ENCODE measurements at places on chromosomes 4 and X. TPM values are rescaled to one million over a fixed set of nuclear protein-coding genes. Genes with fewer than 3 reads are reported as not detected.

- no peak for DNase-seq
Observed at GRCh38 chr4:151629097-151629783, 131.6 kb downstream of the GATB start.

DNA sequence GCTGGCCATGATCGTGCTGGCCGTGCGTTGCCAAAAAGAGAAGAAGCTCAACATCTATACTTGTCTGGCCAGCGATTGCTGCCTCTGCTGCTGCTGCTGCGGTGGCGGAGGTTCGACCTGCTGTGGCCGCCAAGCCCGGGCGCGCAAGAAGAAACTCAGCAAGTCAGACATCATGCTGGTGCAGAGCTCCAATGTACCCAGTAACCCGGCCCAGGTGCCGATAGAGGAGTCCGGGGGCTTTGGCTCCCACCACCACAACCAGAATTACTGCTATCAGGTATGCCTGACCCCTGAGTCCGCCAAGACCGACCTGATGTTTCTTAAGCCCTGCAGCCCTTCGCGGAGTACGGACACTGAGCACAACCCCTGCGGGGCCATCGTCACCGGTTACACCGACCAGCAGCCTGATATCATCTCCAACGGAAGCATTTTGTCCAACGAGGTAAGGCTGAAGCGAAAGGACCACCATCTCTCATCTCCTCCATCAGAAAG, 3.3 kb downstream of the PCDH10 start:
- DNase-seq: no peak

DNA sequence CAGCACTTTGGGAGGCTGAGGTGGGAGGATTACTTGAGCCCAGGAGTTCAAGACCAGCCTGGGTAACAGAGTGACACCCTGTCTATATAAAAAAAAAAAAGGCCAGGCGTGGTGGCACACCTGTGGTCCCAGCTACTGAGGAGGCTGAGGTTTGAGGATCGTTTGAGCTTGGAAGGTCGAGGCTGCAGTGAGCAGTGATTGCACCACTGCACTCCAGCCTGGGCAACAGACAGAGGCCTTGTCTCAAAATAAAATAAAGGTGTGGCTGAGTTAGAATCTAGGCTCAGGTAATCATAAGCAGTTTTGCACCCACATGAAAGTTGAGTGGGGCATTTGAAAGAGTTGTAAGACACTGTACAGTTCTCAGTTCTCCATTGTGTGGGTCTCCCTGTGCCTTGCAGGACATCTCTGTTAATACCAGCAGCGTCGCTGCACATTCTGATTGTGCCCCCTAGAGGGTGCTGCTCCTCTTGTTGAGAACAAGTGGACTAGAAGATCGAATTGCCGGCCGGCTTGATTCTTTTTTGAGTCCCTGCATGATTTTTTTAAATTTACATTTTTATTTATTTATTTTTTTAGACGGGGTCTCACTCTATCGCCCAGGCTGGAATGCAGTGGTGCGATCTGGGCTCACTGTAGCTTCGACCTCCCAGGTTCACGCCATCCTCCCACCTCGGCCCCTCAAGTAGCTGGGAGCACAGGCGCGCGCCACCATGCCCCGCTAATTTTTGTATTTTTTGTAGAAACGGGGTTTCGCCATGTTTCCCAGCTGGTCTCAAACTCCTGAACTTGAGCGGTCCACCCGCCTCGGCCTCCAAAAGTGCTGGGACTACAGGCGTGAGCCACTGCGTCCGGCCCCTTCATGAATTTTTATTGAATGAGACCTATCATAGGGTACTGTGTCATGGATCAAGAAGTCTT, 73.6 kb upstream of the RBMX start:
- peak; percentile 60 for DNase-seq

DNA sequence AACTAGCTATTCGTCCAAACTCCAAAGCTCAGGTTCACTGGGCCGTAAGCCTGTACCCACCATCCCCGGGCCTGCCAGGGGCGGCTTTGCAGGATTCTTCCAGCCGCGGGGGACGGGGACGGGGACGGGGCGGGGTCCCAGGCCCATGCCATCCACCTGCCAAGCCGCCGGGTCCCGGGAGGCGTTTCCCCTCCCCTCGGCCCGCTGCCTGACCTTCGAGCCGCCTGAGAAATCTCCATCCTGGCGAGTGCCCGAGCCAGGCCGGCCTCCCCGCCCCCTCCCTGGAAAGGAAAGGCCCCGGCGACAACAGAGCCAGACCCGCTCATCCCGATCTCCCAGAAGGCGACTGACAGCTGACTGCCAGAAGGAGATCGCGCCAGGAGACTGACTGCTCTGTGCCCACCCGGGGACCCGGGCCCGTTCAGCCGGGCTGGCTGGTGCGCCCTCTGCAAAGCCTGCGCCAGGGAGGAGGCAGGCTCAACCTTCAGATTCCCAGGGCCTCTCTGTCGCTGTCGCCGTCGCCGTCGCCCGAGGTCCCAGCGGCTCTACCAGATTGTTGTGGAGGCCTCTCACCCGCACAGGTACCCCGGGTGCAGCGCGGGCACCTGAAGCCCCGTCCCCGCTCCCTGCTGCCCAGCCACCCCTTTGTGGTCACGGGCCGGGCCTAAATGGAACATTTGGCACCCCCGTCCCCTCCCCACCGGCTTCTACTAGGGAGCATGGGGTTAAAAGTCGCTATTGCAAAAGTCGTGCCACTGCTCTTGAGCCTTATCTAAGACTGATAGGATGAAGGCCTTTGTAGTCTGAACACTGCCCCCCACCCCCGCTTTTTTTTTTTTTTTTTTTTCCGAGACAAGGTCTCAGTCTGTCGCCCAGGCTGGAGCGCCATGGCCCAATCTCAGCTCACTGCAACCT, at the start of gene RGN:
RGN (plus strand) TSS at position 315 of the 915 bp plus-strand sequence. CDS start 2,702 bp downstream, outside the sequence.
- DNase-seq: peak; percentile 28

- no peak for DNase-seq
Observed at GRCh38 chr4:42596918-42597317, 60.0 kb downstream of the ATP8A1 start.

GRCh38 chrX:151633157-151633556, 62.1 kb upstream of the PRRG3 start:
- no peak for DNase-seq

Gene SGMS2
- total RNA-seq: 90.3 TPM

Gene ATP10D
- total RNA-seq: 52.6 TPM

Gene CFP
- total RNA-seq: 2.0 TPM

Gene DOK7
- not detected for total RNA-seq

Gene CXCL1
- total RNA-seq: not detected

Gene LNX1
- 12.0 TPM for total RNA-seq

Measured in uterus (tissue), 4 donors.